ENCODE measurements at places on chromosomes 4 and X.
A peak's percentile ranks its signal among the peaks of the same experiment; 100 is the strongest.

DNA sequence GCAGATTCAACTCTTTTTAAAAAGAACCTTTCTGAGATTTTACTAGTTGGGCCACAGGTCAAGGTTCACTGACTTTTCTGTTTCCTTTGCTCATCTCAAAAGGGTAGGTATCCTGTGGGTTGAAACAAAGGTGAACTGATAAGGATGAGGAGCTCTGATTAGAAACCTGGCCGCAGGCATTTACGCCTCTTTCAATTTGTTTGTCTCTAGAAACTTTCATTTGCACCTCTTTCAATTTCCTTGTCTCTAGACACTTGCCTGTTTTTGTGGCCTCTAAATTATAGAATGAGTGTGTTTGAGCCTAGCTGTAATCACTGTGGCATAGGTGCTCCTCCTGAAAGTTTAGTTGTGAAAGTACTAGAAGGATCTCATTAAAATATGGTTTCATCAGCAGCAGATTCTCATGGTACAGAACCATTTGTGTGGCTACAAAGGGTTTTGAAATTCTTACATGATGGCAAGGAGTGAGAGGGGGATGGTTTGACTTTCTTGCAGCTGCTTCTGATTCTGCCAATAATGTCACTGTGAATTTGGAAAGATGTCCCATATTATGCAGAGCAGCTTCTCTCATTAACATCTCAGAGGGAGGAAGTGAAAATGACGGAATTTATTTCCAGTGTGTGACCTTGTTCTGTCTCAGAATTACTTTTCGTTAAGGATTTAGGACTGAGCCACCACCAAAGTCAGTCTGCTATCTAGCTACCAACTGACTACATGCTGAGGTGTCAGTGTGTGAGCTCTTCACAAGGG is 142.2 kb downstream of the SH2D1A start:
- DNase-seq, result no peak

- no peak for DNase-seq
Measured at GRCh38 chr4:139611391-139611790, 54.2 kb upstream of the MGST2 start.

GRCh38 chr4:26609391-26609790 is 25.5 kb downstream of the TBC1D19 start:
- no peak for DNase-seq

DNA sequence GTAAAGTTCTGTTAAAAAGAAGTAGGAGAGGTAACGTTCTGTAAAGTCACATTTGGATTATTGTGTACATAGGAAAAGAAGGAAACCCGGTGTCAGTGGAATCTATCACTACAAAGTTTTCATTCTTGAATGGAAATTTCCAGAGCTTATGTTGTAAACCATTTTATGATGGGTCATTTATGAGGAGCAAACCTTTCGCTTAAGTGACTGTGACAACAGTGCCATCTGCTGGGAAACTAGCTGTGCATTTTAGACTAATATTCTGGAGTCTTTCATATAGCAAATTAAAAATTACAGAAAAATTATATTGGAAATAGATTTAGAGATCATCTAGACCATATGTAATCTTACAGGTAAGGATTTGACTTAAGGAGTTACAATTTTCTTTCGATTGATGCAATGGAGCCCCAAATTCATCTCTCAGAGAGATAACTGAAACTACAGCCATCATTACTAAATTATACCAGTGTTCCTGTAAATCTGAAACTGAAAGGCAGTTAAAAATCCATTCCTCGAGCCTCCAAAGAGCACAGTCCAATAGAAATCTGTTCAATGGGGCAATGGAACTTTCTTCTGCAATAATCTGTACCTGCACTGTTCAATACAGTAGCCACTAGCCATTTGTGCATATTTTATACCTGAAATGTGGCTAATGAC is 26.9 kb downstream of the ASB9 start:
- peak; percentile 72 for DNase-seq

DNA sequence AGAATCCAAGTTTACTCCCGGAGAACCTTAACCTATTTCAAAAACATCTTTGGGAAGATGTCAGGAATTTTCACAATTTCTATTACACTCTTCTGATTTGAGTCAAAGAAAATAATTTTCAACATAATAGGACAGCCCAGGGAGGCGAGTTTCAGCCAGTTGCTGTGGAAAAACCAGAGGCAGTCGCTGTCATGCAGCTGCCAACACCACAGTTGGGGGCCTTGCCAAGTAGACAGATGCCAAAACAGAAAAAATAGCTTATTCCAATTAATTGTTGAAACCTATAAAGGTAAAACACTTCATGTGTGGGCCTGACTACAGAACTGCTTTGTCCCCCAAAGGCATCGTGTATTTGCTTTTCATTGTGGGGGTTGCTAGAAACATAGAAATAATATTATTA is 225.8 kb downstream of the DMD start:
- DNase-seq, result peak; percentile 25

GRCh38 chr4:74962584-74962983 is 29.7 kb downstream of the PARM1 start:
- no peak for DNase-seq

Measured in muscle of leg (tissue), 16 donors.